Stimulated activated CD8-positive, alpha-beta memory T cell treated with anti-CD3 and anti-CD28 coated beads, Interleukin-4, amount 100 ng/mL, for 48 hours (primary cell): ENCODE measurements at places on chromosomes 7 and 10.

DNA sequence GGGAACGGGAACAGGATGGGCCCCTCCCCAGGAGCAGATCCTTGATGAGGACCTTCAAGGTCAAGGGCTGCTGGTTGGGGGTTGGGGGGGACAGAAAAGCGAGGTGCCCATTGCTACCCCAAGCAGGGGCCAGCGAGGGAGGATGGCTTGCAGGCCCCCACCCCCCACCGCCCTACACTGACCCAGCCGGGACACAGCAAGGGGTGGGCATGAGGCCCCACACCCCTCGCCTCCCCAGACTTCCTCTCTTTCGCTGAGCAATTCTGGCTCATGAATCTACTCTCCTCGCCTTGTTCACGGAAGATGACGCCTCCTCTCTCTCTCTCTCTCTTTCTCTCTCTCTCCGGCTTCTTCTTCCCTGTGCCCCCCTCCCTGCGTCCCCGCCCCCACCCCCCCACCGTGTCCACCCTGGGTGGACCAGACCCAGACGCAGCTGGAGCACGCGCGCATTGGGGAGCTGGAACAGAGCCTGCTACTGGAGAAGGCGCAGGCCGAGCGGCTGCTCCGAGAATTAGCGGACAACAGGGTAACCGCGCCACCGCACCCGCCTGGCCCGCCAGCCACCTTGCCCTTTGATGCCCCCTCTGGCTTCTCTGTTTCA, 81.1 kb upstream of the GTF2IRD1 start:
- DNase-seq: no peak

- no peak for DNase-seq
Measured at GRCh38 chr10:123604506-123604905, 61.6 kb upstream of the GPR26 start.

DNA sequence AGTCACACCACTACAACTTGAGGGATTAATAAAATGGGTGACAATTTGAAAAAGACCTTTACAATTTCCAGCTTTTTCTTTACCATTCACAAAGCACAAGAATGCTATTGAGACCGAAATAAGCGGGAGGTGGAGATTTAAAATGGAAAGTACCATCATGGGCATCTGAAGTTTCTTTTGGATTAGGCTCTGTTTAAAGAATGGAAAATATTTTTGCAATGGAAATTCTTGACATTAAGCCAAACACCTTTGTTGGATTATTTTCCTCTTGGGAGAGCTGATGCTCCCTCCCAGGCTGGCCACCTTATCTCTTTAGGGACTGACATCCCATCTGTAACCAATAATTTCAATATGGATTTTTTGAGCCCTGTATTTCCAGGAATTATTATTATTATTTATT, 62.5 kb downstream of the BPGM start:
- DNase-seq: no peak

DNA sequence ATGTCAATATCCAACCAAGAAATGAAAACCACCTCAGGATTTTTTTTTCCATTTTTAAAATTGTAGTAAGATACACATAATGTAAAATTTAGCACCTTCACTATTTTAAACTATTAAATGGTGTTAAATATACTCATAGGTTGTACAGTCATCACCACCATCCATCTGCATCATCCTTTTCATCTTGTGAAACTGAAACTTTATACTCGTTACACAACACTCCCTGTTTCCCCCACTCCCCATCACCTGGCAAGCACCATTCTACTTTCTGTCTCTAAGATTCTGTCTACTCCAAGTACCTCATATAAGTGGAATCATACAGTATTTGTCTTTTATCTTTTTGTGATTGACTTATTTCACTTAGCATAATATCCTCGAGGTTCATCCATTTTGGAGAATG, 335.2 kb upstream of the NPSR1 start:
- no peak for DNase-seq

GRCh38 chr10:30184397-30185033, 125.1 kb upstream of the JCAD start:
- no peak for DNase-seq
